ENCODE measurements at places on chromosomes 11 and 22. TPM values are rescaled to one million over a fixed set of nuclear protein-coding genes. Genes with fewer than 3 reads are reported as not detected.

- no peak for DNase-seq
Observed at GRCh38 chr11:32432565-32432964, 2.8 kb downstream of the WT1 start.

DNA sequence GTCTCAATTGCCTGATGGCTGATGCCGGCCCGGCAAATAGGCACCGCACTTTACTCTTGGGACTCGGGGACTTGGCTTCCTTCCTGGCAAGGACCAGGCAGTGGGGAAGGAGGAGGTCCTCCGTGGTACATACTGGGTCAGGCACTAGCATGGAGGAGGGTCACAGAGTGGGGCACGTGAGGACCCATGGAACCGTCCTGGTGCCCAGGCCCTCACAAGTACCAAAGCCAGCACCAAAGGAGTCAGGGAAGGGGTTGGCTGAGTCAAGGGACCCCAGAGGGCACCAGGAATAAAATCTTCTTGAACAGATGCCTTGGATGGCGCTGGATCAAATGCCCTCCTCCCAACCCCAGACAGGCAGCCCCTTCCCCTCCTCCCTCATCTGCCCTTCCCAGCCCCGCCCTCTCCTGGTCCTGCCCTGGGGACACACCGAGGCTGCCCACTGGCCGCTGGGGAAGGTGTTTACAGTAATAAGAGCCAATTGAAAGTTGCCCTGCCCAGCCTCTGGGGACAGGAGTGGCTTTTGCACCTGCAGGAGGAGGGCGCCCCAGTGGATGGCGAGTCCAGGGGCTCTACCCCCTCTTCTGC lies 5.6 kb upstream of the CARNS1 start:
- peak; percentile 44 for DNase-seq

GRCh38 chr11:7965386-7965785 lies at the start of gene NLRP10:
Gene NLRP10, minus strand, starts transcription at chr11:7965447. Its CDS starts 1,952 bp downstream, at chr11:7963495.
- DNase-seq = no peak

NLRP6 gene
- 0.57 TPM for total RNA-seq

- no peak for DNase-seq
Observed at GRCh38 chr11:96293598-96294021, 49.4 kb downstream of the MAML2 start.

- DNase-seq = peak; percentile 61
Observed at GRCh38 chr22:45164270-45165088, 754 bp downstream of the NUP50 start.

DNA sequence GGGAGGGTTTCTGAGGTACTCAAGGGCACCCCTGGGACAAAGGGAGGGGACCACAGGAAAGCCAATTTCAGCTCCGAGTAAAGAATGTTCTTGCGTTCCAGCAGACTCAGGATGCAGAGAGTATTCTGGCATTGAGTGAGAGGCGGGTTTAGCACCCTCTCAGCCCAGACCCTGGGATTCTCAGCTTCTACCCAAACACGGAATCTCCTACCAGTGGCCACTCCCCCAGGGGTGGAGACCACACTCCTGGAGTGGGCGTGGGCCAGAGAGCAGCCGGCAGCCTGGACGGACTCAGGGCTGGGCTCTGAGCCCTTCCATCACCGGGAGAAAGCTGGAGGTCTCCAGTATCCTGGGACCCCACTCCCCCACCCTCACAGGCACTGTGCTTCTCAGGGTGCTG lies 26.1 kb upstream of the TTLL12 start:
- no peak for DNase-seq

GRCh38 chr11:113540416-113541330 lies 65.5 kb upstream of the DRD2 start:
- DNase-seq = no peak

OR6A2 gene
- total RNA-seq = 0.25 TPM

DNA sequence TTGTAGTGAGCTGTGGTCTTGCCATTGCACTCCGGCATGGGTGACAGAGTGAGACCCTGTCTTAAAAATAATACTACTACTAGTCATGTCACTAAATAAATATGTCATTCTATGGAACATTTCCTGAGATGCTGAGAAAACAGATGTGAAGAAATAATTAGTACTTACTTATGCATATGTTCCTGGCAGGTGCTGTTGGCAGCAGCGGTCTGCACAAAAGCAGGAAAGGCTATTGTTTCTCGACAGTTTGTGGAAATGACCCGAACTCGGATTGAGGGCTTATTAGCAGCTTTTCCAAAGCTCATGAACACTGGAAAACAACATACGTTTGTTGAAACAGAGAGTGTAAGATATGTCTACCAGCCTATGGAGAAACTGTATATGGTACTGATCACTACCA lies 8.8 kb downstream of the ARCN1 start:
- DNase-seq = no peak

DNA sequence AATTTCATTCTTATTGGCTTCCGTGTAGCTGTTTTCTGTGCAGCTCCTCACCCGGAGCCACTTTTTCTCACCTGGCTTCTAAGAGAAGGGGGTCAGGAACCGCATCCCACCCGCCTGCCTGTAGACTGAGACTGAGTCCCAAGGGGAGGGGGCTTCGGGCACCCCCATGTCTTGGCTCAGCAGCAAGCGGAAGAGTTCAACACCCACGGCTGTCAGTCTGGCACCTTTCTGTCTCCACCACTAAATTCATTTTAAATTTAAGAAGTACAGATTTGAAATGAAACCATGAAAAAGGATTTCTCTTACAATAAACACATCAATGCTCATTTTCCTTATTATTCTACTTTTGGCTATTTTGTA lies 66.7 kb downstream of the EFCAB6 start:
- no peak for DNase-seq

OR4X1 gene
- total RNA-seq = not detected

DNA sequence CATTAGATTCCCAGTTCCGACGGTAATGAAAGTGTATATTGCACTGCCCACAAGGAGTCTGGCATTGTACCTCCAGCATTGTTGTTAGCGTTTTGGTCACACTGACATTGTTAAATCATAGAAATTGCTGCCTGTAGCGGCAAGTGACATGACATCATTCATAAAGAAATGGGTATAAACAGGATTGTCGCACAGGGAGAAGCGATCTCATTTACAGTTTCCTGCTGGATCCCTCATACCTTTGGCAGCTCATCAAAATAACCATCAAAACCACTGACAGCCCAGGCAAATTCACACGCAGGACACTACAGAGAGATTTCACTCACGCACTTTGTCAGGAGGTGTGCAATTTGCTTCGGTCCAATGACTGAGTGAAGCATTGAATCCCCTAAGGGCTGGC lies 3.5 kb downstream of the HTR3B start:
- no peak for DNase-seq

PGM2L1 gene
- total RNA-seq = 11.0 TPM

SYT13 gene
- total RNA-seq = not detected

DNA sequence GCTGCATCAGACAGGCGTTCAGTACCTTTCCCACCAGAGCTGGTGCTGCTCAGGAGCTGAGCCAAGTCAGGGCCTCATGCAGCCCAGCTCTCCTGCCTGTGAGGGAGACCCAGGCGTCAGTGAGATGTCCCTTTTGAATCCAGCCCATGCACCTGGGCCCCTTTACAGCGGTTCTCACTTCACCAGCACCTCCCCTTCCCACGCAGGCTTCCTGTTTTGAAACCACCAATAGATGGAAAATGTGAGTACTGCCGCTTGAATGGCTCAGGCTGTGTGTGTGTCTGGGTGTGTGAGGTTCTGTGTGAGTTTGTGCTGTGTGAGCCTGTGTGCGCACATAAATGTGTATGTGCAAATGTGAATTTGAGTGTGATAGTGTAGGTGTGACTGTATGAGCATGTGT lies 88.4 kb downstream of the UBASH3B start:
- DNase-seq = peak; percentile 90

DNA sequence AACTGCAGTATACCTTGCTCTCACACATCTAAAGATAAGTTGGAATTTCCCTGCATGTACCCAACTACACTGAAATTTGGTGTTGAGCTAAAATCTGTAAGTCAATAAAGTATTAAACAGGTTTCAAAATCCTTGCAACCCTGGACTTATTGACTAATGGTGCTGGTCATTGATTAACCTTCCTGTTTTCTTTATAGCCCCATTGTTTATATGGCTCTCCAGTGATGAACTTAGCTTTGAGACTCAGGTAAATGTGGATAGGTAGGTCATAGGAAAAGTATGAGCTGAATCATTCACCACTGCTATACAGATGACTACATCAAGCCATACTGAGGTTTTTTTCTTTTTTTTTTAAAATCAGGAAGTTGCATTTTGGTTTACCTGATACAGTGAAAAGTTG lies 132.7 kb downstream of the FAT3 start:
- DNase-seq = no peak

- DNase-seq = no peak
Observed at GRCh38 chr11:69683764-69684333, 8.7 kb upstream of the LTO1 start.

DNA sequence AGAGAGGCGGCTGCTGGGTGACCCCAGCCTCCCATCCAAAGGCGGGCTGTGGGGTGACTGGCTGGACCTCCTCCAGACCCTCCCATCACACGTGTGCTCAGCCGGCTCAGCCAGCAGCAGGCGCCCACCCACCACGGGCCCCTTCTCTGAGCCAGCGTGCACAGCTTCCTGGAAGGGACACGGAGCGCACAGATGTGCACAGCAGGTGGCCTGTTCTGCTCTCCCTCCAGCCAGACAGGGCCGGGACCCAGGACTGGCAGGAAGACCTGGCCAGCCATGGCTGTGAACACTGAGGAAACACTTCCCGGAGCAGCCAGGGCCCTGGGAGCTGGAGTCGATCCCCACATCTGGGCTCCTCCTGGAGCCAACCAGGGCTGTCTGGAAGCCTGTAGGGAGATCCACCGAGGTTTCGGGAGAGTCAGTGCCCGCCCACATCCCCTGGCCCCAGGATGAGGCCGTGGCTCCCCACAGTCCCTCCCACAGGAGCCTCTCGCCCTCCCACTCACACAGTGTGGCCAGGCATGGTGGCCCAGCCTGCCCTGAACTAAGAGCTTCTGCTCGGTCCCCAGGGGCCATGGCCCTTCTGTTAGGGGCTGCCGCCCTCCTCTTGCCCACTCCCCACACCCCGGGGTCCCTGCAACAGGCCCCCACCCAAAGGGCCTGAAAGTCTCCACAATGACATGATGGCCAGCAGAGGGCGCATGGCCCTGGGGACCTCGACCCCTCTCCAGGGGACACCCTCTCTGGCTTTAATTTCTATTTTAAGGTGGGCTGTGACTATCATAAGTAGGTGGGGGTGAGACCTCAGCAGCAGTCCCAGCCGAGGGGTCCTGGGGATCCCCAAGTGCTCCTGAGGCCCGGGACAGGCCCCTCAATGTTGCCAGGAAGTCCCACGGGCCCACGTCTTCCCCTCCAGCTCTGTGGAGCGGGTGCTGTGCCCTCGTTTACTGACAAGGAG lies 90.6 kb upstream of the FGF3 start:
- peak; percentile 34 for DNase-seq

CHRM1 gene
- not detected for total RNA-seq

DNA sequence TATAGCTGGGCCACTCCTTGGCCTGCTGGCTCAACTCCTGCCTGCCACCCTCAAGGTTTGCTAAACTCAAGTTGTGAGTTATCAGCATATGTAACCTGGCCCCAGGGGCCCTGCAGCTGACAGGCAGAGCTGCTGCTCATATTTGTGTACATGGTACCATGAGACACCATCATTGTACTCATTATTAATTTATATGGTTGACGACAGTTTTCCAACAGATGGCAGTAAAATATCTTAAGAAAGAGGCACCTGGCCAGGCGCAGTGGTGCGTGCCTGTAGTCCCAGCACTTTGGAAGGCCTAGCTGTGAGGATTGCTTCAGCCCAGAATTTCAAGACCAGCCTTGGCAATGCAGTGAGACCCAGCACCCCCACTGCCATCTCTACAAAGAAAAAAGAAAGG lies 11.4 kb upstream of the DENND5A start:
- DNase-seq = no peak

DNA sequence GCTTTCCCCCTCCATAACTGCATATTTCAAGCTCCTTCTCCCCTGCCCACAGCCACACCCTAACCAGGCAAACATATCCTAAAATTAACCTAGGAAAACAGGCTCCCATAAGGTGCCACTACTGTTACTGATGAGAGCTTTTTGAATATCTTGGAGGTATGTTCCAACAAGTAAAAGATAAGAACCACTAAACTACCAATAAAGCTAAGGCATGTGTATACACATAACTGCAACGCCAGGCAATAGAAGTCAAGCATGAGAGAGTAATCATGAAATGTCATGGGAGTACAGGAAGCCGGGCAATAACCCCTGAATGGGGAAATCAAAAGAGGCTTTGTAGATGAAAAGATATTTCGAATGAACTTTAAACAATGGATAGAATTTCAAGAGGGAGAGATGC lies 9.3 kb downstream of the MMP13 start:
- DNase-seq = no peak

GRCh38 chr11:97548280-97548679 lies 1158.5 kb downstream of the JRKL start:
- no peak for DNase-seq

DNA sequence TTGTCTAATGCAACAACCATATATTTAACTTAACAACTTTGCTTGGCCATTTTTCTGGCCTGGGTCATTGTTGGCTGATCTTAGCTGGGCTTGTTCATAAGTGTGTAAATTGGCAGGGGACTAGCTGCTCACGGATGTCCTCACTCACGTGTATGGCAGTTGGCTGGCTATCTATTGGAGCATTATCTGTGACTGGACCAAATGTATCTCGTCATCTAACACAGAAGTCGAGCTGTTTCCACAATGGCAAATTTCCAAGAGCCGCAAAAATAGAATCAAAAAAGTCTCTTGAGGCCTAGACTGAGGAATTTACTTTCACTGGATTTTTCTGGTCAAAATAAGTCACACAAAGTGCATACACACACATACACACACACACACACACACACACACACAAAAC lies 893.3 kb downstream of the FAM181B start:
- DNase-seq = no peak

- no peak for DNase-seq
Observed at GRCh38 chr11:76705826-76706225, 35.3 kb upstream of the LRRC32 start.

- DNase-seq = no peak
Observed at GRCh38 chr22:50701428-50702154, 29.0 kb downstream of the SHANK3 start.

- peak; percentile 2 for DNase-seq
Observed at GRCh38 chr22:23071230-23072076, 1.1 kb downstream of the GNAZ start.

DNA sequence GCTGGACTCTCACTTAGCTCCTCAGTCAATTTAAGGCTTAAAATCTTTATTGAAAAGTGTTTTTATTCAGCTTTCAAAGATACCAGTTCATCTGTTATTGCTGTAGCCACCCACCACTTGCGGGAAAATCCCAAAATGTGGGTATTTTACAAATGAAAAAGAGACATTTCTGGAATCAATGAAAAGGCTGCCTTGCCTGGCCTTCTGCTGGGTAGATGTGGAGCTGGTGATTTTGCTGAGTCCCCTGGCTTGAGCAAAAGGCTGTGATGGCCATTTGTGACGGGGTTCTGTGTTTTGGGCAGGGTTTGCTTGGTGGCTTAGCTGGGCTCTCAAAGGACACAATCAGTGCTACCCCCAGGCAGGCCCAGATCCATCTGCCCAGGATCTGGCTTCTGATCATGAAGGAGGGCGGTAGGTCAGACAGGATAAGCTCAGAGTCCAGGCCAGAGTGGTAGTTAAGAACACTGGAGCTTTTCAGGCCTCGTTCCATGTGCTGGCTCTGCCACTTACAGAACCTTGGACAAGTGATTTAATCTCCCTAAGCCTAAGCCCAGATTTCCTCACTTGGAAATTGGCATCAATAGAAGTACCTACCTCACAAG lies 36.1 kb downstream of the UBASH3B start:
- no peak for DNase-seq

OR51B4 gene
- total RNA-seq = not detected

All from activated CD4-positive, alpha-beta T cell treated with anti-CD3 and anti-CD28 coated beads for 36 hours (primary cell).